Keratinocyte (primary cell): ENCODE measurements at places on chromosomes 12 and 14.
A peak's percentile ranks its signal among the peaks of the same experiment; 100 is the strongest.

DNA sequence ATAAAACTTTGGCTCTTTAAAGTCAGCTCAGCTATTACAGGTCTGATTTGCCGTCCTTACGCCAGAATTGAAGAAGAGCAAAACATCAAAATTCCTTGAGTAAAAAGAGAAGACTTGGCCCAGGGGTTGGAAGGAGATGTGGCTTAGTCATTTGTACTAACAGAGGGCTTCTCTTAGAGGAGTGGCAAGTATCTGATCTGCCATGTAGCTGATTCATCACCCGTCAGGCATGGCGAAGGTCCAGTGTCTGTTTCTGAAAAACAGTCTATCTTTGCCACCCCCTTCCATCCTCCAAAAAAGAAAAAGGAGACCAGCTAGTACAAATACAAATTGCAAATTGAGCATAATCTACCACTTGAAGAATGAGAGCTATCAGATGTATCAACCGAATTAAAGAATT is 91.9 kb downstream of the RAD52 start:
- DNase-seq: no peak

- peak; percentile 70 for DNase-seq
These were observed 1159.2 kb upstream of the TMEM132C start for GRCh38 chr12:127107744-127108143.

DNA sequence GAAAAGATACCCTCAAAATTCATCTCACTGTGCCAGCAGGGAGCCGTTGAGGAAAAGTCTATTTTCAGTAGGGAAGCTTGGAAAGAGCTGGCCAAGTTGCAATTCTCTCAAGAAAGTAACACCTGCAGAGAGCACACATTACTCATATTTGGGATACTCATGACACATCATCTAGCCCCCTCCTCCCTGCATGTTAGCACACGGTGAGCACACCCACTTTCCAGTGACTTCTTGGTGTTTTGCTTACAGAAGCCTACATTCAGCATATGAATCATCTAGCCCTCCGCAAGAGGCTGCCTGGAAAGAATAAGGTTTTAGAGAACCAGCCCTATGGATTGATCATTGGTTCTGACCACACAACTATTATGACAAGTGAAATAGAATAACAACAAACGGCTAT is 124.5 kb downstream of the PTPRO start:
- DNase-seq: peak; percentile 85

- DNase-seq: no peak
These were observed 1553.8 kb upstream of the FLRT2 start for GRCh38 chr14:83975841-83976770.

GRCh38 chr12:111558107-111558376 is 41.1 kb downstream of the ATXN2 start:
- DNase-seq: no peak

GRCh38 chr14:58772794-58773620 is 135.2 kb downstream of the DACT1 start:
- no peak for DNase-seq

DNA sequence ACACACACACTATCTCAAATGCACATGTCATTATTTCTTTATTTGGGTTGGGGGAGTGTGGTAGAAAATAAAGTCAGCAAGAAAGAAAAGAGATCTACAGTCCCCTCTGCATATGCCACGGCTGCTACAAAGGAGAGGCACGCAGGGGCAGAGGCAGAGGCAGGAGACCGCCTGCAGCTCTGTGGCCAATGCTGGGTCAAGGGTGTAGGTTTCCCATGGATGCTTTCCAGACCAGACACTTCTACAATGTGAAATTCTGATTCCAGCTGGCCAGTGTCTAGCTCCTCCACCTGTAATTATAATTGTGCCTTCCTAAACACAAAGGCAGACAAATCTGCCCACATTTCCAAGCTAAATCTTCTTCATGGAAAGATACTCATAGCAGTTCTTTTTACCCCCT is 19.2 kb downstream of the VPS37B start:
- DNase-seq: no peak

- DNase-seq: no peak
These were observed 59.3 kb upstream of the PRMT8 start for GRCh38 chr12:3431686-3432085.
